IMR-90 (cell line): ENCODE measurements at places on chromosomes 7 and 10. TPM values are rescaled to one million over a fixed set of nuclear protein-coding genes. Genes with fewer than 3 reads are reported as not detected.

- DNase-seq = no peak
These were observed 189.7 kb downstream of the TMEM26 start for GRCh38 chr10:61263518-61263917.

GRCh38 chr7:33687625-33688024 lies 217.7 kb upstream of the BMPER start:
- no peak for DNase-seq

The PHKG1 gene
- under 0.01 and 0.72 TPM in 2 replicates for total RNA-seq

The EMX2 gene
- not detected in 2 replicates for total RNA-seq
